ENCODE measurements at places on chromosomes 2 and 18.

DNA sequence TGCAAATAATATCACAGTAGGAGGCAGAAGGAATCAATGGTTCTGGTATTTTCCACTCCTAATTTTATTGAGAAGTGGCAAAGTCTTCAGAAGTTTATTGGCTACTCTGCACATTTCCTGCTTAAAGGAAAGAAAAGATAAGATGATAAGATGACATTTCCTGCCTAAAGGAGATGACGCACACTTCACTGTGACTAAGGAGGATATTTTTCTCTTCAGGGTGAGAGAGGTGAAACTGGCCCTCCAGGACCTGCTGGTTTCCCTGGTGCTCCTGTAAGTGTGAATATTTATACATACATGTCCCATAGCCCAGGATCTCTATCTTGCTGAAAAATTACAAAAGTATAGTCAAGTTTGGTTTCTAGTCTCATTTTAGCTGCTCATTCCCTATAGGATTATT lies 27.9 kb downstream of the COL3A1 start:
- no peak for DNase-seq

DNA sequence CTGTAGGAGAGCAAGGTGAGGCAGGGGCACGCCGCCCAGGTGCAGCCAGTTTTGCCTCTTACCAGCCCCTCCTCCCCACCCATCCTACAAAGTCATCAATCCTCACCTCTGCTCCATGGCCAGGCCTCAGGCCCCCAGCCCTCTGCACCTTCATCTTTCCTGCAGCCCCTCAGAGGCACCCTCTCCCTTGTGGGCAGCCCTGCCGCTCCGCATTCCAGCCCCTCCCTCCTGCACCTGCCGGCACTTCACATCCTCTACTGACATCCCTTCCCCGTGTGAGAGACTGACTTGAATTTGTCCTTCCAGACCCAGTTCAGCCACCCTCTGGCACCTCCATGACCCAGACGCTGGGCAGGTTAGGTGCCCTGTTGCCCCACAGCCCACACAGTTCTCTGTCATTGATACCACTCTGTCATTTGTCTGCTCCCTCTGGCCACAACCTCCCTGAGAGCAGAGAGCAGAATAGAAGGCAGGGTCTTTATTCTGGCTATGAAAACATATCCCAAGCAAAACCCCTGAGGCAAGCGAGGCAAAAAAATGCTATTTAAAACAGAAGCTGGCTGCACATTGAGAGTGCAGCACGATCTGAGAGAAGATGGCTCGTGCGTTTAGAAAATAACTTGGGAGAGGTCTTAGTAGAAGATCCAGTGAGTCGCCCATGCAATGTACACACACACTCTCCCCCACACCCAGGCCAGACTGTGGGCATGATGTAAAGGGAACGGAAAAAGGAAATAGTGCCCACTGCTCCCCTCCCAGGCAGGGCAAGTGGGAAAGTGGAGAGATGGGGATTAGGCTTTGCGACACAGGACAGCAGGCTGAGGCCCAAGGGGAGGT lies 25.9 kb downstream of the SDC1 start:
- no peak for DNase-seq

DNA sequence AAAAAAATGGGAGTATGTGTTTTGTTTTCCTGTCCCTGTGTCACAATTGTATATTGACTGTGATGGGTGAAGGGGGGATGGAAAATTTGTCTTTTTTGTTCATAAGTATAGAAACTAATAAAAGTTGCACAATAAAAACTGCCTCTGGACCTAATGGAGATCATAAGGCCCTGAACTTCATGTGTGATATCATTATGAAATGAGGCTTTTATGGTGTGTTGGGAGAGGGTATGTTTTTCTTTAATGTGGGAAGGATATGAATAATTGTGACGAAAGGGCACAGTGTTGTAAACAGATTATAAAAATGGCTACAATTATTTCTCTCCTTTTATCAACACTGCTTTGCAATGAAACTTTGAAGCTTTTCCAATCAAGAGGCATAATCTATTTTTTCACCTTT lies 1889.3 kb upstream of the CELF4 start:
- DNase-seq, result no peak

GRCh38 chr2:207514451-207514850 lies 15.3 kb upstream of the CREB1 start:
- DNase-seq, result no peak

- no peak for DNase-seq
Observed at GRCh38 chr2:201235860-201236811, 24.2 kb upstream of the CASP8 start.
